ENCODE measurements at places on chromosomes 7 and 10.

- DNase-seq, result no peak
Observed at GRCh38 chr10:120131183-120131582, 238.7 kb downstream of the SEC23IP start.

DNA sequence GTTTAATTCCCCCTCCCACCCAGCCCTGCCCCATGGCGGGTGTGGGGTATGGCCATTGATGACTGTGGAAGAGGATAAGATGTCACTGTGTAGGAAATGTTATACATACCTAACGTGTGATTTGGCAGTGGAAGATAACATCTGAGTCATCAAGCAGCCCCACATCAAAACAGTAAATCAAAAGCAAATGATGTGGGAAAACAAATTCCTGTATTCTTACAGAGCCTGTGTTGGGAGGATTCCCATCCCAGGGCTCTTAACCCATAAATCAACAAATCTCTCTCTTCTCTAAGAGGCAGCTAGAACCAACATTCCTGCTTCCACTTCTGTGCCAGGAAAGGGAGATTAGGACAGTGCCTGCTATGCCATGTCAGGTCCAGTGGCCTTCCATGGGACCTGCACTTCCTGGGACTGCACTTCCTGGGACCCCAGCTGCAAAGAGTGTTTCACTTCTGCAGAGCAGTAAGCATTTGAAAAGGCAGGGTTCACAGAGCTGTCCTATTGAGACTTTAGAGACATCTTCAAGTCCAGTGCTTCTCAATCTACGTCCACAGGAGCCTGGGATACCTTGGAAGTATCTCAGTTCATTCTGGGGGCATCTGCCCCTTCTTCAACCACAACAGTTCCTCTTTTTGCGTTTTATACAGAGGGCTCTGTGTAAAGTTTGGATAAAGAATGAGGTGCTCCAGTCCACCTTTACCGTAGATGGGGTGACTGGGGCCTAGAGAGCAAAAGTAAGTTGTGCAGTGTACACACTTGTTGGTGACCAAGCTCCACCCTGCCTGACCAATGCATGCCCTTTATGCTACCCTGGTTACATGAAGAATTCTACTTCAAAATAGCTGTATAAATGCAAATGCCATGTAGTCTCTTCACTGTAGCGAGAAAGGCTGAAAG lies 45.7 kb downstream of the ATXN7L1 start:
- no peak for DNase-seq

DNA sequence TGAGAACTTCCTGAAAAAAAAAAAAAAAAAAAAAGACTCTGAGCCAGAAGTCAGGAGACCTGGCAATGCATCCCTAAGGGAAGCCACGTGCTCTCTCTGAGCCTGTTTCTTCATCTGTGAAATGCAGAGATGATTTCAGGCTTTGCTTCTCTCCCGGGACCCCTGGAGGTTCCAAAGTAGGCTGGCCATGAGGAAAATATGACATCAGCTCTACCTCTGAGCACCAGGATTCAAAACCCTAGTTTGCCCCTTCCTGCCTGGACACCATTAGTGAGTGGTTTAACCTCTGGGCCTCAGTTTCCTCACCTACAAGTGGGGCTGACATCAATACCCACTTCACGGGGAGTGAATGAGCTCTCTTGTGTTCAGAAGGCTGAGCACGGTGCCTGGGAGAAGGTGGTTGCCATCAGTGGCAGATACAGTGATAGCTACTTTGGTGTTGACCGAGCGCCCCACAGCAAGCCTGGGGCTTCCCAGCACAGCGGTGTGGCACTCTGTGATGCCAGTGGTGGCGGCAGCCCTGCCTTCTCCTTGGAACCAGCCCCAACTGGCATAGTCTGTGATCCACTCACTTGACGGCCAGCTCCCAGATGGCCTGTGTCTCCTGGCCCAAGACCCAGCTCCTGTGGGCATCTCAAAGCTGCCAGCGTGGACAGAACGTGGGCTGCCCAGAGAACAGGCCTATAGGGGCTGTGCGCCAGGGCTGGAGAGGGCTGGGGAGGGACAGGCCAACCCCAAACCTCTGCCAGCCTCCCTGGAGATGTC lies 153.1 kb upstream of the UNC5B start:
- DNase-seq, result no peak

DNA sequence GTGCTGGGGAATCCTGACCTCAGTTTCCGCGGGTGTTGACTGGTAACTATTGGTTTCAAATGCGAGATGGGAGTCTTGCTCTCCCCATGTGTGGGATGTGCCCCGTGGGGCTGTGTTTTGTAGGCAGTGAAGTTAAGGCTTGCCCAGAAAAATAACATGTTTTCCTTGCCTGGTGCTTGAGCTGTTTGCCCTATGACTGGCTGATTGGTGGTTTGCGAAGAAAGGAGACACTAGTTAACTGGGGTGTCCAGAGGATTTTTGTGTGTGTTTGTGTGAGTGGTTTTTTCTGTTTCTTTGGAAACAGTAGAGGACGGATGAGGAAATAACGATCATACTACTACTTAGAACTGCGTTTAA lies 61.9 kb downstream of the CREB5 start:
- no peak for DNase-seq

GRCh38 chr7:142908921-142909890 lies 23.7 kb upstream of the TRPV6 start:
- no peak for DNase-seq

- no peak for DNase-seq
Observed at GRCh38 chr10:86077871-86078638, 288.5 kb downstream of the GRID1 start.

DNA sequence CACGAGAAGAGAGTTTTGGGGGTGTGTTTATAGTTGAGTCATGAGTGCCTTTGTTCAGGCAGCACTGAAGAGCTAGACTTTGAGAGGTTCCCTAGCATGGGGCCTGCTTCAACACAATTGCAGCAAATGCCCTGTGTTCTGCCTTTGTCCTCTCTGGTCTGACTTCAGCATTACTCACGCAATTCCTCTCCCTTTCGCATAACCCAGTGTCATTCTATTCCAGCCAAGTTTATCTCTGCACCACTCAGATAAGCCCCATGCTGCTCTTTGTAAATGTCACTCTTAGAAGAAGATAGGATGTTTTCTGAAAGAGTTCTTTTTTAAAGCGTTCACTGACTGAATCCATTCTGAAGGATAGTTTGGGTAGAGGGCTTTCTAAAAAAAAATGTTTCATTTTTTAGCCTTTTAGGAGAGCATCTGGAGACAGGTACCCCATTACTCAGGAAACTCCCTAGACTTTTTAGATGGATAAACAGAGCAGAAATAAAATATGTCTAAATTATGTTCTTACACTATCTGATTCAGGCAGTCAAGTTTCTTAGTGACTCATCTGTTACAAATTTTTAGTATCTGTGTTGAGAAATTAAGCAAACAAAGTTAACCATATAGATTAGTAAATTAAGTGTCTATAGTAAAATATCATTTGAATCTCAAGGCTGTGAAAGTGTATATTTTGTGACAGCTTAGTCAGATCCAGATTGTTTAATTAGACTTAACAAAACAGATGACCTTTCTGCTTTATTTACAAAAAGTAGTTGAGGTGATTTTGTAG lies 318.5 kb downstream of the GPR158 start:
- no peak for DNase-seq

DNA sequence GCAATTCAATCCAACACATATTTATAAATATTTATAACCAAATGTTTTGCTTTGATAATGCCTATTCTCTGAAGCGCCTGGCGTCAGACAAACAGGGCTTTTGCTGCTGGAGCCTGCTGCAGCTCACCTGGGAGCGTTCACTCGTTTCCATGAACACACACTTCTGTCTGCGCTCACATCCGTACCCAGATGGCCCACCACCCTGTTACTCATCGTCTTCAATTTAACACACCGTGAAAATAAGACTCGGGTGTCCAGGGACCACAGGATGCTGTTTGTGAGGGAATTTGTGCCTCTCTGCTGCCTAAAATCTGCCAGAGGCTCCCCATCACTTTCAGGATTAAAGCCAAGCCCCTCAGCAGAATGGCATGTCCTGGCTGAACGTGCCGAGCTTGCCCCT lies 74.1 kb downstream of the SLIT1 start:
- DNase-seq, result no peak
